ENCODE measurements at places on chromosomes 3 and 15.

DNA sequence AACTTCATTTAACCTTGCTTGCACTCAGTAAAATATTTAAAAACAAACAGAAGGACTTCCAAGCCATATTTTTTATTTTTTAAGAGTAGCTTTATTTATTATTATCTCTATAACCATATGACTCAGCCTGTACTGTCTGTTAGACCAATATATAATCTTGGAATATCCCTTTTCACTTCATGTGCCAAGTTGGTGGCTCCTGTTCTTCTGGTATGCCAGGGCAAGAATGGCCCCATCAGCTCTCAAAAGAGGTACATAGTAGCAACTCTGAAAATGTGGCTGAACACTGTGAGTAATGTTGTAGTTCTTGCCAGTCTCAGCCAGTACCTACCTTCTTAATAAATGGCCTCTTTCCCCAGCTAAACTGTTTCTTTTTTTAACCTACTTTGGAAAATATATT lies 257.0 kb upstream of the UBE2E1 start:
- no peak for DNase-seq

- no peak for DNase-seq
These were observed 25.1 kb downstream of the SPSB4 start for GRCh38 chr3:141076036-141076773.

DNA sequence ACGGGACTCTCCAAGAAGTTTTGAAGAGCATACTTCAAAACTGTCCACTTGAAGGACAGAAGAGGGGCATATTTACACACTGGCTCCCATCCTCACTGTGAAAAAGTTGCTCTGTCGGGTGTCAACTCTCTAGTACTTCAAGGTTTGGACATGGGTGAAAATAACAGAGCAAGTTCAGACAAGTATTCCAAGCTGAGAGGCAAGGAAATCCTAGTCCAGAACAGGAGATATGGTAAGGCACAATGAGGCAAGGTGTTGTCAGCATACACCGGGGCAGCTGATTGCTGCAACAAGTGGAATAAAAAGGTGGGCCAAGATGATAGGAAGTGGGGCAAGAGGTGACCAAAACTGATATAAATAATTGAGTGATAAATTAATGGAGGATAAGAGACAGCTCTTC lies 4.8 kb upstream of the TFDP2 start:
- DNase-seq: no peak

GRCh38 chr3:98095882-98096281 lies 8.9 kb downstream of the OR5AC2 start:
- no peak for DNase-seq
